ENCODE measurements at places on chromosomes 5 and 9.

DNA sequence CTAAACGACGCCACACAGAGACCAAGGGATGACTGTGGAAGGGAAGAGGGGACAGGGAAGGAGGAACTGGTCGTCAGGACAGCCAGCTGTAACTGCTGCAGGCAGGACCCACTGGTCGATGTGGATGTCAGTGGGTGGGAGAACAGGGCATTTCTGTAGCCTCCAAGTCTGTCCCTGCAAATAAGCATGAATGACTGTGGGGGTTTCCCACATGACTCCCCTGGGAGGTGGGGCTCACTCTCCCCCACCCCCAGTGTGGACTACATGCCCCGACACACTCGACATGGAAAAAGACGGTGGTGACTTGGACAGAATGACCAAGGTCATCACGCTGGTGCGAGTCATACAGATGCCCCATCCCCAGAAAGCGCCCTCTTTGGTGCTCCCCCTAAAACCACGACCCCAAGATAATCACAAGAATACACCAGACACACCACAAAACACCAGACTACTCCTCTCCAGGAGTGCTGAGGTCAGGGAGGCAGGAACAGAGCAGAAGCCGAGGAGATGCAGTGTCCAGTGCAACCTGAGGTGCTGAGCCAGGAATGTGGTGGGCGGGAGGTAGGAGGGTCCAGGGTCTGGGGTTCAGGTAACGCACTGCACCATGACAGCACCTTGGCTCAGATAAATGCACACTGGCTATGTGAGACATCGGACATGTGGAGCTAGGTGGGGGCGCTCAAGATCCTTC lies 64.9 kb downstream of the SECISBP2 start:
- DNase-seq = no peak

DNA sequence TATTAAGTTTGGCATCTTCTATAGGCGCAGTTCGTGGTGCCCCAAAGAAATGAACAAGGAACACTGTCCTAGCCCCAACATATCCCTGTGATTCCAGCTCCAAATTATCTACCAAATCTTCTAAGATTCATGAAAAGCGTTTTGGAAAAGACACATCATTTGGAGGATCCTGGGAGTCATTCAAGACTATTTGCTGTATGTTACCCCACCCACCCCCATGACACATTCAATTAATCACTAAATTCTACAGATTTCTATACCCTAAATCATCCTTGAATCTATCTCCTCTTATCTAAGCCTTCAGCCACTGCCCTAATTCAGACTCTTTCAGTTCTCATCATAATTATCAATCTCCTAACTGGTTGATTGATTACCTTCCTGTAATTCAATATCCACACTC lies 5.5 kb upstream of the RUSC2 start:
- DNase-seq = no peak

GRCh38 chr5:78781611-78782286 lies 133.2 kb upstream of the LHFPL2 start:
- no peak for DNase-seq

DNA sequence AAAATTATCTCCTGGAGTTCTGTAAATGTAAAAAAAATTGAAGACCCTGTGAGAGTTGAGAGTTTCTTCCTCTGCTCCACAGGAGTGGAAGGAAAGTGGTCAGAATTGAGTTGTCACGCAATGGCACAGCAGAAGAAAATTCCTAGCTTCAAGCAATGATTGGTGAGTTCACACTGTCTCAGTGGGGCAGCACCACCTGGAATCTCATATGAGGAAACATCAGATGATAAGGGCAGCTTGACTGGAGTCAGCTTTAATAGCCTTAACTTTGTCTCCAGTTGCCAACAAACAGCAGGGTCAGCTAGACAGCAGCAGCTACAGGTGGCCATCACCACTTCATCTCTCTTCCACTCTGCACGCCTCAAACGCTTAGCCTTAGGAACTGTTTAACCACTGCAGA lies 211.1 kb downstream of the EFNA5 start:
- DNase-seq = no peak
